Activated CD4-positive, alpha-beta T cell treated with anti-CD3 and anti-CD28 coated beads, Interleukin-2, amount 50 U/mL, for 48 hours (primary cell): ENCODE measurements at places on chromosomes 5 and 9.
A peak's percentile ranks its signal among the peaks of the same experiment; 100 is the strongest.

DNA sequence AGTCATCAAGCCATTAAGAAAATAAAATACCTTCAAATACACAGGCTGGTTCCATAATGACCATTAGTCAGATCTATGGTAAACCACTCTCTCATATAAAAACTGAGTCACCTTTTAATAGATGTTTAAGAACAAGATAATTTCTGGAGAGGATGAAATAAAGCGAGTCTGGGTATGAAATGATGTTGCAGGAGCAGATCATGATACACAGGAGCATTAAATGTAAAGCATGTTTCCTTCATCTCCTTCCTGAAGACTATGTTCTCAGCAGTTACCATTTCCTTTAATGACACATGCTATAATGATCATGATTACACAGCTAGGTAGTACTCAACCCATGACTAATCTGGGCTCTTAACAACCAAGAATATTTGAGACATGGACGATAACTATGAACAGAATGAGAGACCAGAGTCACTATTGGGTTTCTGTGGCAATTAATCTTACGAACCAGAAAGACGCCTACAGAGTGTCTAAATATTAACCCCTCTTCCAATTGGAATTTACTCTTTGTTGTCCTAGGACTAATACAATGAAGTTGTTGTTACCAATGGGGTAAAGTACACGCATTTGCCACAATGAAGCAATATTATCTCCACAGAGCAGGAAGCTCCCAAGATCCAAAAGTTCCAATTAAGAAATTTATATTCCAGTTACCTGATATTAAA lies 105.6 kb downstream of the NR6A1 start:
- no peak for DNase-seq

- DNase-seq, result no peak
These were observed 164.5 kb downstream of the TMC1 start for GRCh38 chr9:72685911-72686310.

- DNase-seq, result peak; percentile 32
These were observed 18.8 kb upstream of the FANCC start for GRCh38 chr9:95336281-95336680.

- DNase-seq, result no peak
These were observed 310.8 kb downstream of the DRD1 start for GRCh38 chr5:175133185-175133584.

- no peak for DNase-seq
These were observed 361.3 kb downstream of the PTPRD start for GRCh38 chr9:10251490-10251889.

GRCh38 chr9:88837731-88838130 lies 153.5 kb upstream of the S1PR3 start:
- DNase-seq, result no peak

DNA sequence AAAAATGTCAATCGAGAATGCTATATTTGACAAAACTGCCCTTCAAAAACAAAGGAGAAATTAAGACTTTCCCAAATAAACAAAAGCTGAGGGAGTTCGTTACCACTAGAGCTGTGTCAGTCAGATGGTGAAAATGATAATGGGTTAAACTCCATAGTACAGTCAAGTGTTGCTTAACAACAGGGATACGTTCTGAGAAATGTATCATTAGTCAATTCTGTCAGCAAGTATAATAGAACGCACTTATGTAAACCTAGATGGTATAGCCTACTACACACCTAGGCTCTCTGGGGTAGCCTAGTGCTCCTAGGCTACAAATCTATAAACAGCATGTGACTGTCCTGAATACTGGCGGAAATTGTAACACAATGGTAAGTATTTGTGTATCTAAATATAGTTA lies 138.7 kb downstream of the DRD1 start:
- no peak for DNase-seq

GRCh38 chr5:58183786-58184085 lies 276.1 kb downstream of the PLK2 start:
- DNase-seq, result no peak
